ENCODE measurements at places on chromosomes 2 and 18.

GRCh38 chr18:44799382-44799906 is 118.8 kb downstream of the SETBP1 start:
- H3K36me3 ChIP-seq = peaks cover 14% of the 10 kb centered on the region
- no peak overlapping the region for H3K4me3 ChIP-seq
- peak overlapping the region; percentile 49 for H3K27ac ChIP-seq
- no peak for DNase-seq
- peaks cover 46% of the 10 kb centered on the region for H3K4me1 ChIP-seq

GRCh38 chr2:164126960-164127660 is 391.3 kb upstream of the FIGN start:
- H3K4me3 ChIP-seq = no peak overlapping the region
- no peaks in the 10 kb centered on the region for H3K36me3 ChIP-seq
- H3K27ac ChIP-seq = no peak overlapping the region

DNA sequence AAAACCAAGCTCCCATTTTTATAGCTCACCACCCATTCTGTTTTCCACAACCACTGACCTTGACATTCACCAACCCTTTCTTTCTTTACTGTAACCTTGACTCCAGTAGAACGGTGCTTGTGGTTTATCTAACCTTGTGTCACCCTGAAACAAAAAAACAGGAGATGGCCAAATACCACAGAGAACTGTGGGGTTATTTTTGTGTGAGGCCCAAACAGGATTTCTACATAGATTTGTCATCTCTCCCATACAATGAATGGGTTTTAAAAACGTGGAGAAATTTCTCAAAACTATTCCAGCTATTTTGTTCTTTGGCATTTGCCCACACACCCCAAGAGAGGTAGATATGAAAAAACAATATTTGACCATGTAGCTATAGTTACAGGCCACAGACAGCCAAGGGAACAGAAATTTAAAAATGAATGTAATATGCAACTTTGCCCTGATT is 231.3 kb upstream of the TANK start:
- H3K4me1 ChIP-seq = no peaks in the 10 kb centered on the region
- no peak for DNase-seq
- H3K27ac ChIP-seq = no peak overlapping the region
- H3K36me3 ChIP-seq = no peaks in the 10 kb centered on the region
- H3K27me3 ChIP-seq = no peaks in the 10 kb centered on the region

DNA sequence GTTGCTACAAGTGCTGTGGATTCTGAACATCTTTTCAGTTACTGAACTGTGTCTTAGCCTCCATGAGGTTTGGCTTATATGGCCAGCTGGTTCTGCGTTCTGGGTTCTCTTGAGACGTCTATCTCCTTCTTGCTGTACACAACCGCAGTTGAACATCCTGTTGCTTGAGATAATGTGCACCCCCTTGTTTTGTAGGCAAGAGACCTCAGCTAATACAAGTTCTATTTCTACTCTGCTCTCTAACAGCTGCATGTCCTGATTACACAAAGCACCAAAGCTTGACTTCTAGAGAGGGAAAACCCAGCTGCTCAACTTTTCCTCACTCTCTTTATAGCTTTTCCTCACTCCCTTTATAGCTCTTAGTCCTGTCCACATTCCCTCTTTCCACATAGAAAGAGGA is 176.0 kb downstream of the LTBP1 start:
- no peaks in the 10 kb centered on the region for H3K36me3 ChIP-seq
- H3K4me3 ChIP-seq = no peak overlapping the region
- peaks cover 8% of the 10 kb centered on the region for H3K27me3 ChIP-seq
- no peak for DNase-seq
- no peak overlapping the region for H3K27ac ChIP-seq

GRCh38 chr2:28543316-28544035 is 47.6 kb downstream of the PLB1 start:
- H3K36me3 ChIP-seq = no peaks in the 10 kb centered on the region
- peaks cover 7% of the 10 kb centered on the region for H3K27me3 ChIP-seq
- DNase-seq = no peak
- H3K27ac ChIP-seq = no peak overlapping the region
- peaks cover 22% of the 10 kb centered on the region for H3K4me1 ChIP-seq

DNA sequence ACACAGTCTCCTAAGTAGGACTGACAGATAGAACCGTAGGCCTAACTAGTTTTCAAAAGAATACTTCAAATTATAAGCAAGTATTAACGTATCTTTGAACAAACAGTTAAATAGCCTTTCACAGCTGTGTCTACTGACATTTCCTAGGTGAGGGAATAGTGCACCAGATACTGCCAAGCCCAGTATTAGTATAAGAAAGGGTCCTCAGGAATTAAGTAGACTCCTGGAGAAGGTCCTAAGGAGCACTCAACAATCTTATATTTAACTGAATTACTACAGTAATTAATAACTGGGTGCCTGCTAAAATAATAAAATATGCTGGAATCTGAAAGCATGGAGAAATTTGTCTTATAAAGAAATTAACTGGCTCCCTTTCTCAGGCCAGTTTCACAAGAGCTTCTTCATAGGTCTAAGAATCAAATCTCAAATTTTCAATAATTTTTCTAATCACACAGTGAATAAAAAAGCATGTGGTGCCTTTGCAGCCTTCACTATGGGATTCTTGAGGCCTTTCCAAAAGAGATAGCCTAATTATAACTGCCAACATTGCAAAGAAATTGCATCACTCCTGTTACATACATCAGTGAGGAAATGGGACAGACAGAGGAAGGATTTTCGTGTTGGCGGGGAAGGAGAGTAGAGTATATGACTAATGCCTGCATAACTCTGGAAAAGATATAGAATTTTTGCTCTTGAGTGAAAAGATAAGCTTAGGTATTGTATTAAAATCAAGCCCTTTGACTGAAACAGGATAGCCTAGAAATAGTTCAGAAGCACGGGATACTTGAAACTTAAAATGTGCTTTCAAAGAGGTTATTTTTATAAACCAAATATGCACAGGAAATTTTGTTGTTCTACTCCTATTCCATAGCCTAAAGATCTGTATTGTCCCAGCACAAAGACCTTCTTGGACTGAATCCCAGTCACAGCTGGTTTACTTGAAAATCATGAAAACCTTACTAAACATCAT is 228.6 kb upstream of the STK17B start:
- no peak for DNase-seq
- no peaks in the 10 kb centered on the region for H3K36me3 ChIP-seq
- H3K27me3 ChIP-seq = peaks cover 3% of the 10 kb centered on the region

GRCh38 chr2:37267685-37268084 is 36.2 kb downstream of the NDUFAF7 start:
- no peak for DNase-seq
- peaks cover 18% of the 10 kb centered on the region for H3K36me3 ChIP-seq
- peaks cover 6% of the 10 kb centered on the region for H3K4me1 ChIP-seq

DNA sequence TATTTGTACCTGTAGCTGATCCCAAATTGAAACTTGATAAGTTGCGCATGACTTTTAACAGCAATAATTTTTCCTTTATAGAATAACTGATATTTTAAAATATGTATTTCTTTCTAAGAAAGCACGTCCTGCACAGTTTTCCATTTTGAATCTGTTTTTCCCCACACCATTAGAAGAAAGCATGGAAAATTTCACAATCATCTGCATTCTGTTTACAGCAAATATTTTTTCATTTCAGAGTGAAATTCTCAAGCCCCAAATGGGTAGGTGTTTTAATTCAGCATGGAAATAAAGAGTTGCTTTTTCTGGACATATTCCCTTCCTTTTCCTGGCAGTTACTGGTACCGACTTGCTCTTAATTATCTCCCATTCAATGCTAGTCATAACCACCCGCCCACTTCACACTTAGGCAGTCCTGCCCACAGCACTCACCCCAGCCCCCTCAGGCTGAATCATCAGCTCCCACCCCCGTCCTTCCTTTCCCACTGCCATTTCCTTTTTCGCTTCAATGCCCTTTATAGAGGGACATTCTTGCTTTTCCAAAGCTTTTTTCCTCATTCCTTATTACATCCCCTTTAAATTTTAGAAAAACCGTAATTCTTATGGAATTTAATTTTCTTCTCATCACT is 89.2 kb upstream of the GLS start:
- H3K4me3 ChIP-seq = peak overlapping the region; percentile 48
- peaks cover 60% of the 10 kb centered on the region for H3K4me1 ChIP-seq
- H3K27ac ChIP-seq = peak overlapping the region; percentile 86

- no peak overlapping the region for H3K27ac ChIP-seq
- no peak overlapping the region for H3K4me3 ChIP-seq
- peaks cover 25% of the 10 kb centered on the region for H3K27me3 ChIP-seq
- peaks cover 25% of the 10 kb centered on the region for H3K4me1 ChIP-seq
- no peak for DNase-seq
These were observed 6.1 kb downstream of the CABLES1 start for GRCh38 chr18:23141104-23141999.

GRCh38 chr2:98102878-98103277 is 15.9 kb downstream of the VWA3B start:
- H3K36me3 ChIP-seq = peaks cover 2% of the 10 kb centered on the region
- H3K27me3 ChIP-seq = peaks cover 4% of the 10 kb centered on the region
- no peaks in the 10 kb centered on the region for H3K4me1 ChIP-seq
- DNase-seq = no peak
- H3K27ac ChIP-seq = no peak overlapping the region

GRCh38 chr2:44680983-44681531 is 260.4 kb upstream of the SIX3 start:
- no peak overlapping the region for H3K27ac ChIP-seq
- H3K4me3 ChIP-seq = no peak overlapping the region
- DNase-seq = no peak
- H3K36me3 ChIP-seq = no peaks in the 10 kb centered on the region

GRCh38 chr2:232328032-232328422 is 50.5 kb upstream of the ALPP start:
- peaks cover 13% of the 10 kb centered on the region for H3K4me1 ChIP-seq
- no peaks in the 10 kb centered on the region for H3K36me3 ChIP-seq
- no peak overlapping the region for H3K27ac ChIP-seq
- H3K4me3 ChIP-seq = no peak overlapping the region
- no peak for DNase-seq

DNA sequence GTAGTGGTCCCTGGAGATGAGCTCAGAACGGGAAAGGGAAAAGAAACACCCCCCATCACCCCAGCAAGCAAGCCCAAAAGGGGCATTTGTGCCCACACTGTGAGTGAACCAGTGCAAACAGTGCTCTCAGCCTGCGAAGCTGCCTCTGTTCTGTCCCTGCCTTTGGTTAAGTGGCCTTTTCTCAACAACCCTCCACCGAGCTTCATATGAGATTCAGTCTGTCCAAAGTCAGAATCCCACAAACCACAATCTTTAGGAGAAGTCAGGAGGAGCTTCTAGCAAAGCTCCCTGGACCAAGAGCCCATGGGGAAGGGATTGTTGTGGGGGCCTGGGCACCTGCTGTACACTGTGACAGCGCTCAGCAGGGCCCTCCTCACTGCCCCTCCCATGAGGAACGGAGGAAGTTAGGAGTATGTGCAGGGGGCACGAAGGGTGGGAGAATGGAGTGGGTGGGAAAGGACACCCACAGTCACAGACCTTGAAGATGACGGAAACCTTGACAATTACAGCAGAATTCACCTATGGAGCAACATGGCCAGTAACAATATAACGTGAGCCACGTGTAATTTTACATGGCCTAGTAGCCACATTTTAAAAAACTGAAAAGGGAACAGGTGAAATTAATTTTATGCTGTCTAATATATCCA is 119.5 kb downstream of the SMAD7 start:
- no peaks in the 10 kb centered on the region for H3K27me3 ChIP-seq
- H3K27ac ChIP-seq = no peak overlapping the region
- peaks cover 47% of the 10 kb centered on the region for H3K4me1 ChIP-seq
- H3K36me3 ChIP-seq = peaks cover 8% of the 10 kb centered on the region
- H3K4me3 ChIP-seq = no peak overlapping the region
- no peak for DNase-seq

DNA sequence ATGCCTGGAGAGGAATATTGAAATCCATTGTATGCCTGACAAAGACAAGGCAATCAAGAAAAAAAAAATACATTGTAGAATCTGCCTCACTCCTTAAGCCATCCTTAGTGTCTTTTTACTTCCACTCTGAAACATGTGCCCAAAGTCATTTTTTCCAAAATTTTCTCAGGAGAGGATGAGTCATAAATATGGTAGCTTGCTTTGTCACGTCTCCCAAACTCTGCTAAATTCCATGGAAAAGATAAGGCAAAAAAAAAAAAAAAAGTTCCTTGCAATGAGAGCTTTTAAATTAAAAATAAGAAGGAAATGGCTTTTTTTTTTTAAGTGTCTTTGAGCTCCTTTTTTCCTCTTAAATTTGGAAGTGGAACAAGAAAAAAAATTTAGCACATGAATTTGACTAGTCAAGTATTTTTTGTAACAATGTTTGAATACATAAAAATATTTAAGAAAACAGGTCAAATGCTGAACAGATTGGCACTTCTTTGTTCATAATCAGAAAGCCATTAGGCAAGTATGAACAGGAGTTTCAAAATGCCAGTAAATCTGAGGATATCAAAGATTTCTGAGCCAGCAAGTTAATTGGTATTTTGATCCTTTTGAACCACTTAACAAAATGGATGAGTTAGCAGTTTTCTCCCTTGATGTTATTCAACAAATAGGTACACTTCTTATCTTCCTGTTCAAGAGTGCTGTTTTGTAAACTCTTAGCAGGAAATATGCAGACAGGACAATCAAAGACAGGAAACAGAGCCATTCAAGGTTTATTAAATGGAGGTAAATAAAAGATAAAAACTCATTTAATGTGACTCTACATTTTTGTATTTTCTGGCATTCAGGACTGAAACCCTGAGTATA is 247.3 kb upstream of the SP5 start:
- no peaks in the 10 kb centered on the region for H3K4me1 ChIP-seq
- no peak overlapping the region for H3K4me3 ChIP-seq
- peaks cover 4% of the 10 kb centered on the region for H3K27me3 ChIP-seq
- no peaks in the 10 kb centered on the region for H3K36me3 ChIP-seq
- no peak for DNase-seq
- no peak overlapping the region for H3K27ac ChIP-seq

DNA sequence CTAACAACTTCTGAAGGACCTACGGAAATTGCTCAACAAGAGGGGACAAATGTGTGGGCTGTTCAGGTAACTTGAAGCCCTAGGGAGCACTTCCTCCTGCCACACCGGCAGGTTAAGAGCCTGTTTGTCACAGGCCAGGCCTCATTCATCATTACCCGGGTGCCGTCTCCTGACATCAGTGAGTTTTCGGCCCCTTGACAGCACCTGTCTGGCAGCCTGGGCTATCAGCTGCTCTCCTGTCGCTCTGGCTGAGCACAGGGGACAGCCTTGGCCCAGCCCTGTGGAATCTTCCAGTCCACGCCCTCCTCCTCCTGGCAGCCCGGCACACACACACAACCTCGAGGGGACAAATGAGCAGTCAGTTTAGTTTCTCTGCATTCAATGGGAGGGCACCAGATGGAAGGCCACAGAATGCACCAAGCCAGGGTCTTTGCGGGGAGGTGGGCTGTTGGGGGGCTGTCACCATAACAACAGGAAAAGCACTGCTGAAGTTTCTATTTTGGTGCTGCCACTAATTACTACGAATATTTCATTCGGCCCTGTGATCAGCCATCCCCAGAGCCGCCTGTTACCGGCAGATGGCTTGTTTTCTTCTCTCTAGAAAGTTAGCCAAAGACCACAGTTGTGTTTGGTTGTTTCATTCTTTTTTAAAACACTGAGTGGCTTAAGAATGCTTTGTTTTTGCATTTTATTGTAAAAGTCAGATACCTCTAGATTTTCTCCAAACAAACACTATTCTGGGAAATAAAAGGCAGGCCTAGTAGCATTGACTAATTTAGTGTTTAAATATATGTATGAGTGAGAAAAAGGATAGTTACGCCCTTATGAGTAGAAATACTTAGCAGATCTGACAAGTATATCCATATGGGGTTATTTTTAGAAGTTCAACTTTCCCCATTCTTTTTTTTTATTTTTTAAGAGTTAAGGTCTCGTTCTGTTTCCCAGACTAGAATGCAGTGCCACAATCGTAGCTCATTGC is 189.9 kb upstream of the NDUFV2 start:
- H3K36me3 ChIP-seq = peaks cover 3% of the 10 kb centered on the region
- no peaks in the 10 kb centered on the region for H3K27me3 ChIP-seq
- DNase-seq = no peak
- H3K27ac ChIP-seq = peak overlapping the region; percentile 39
- H3K4me3 ChIP-seq = no peak overlapping the region
- H3K4me1 ChIP-seq = peaks cover 15% of the 10 kb centered on the region

Data from activated naive CD8-positive, alpha-beta T cell treated with anti-CD3 and anti-CD28 coated beads for 36 hours (primary cell).